ENCODE measurements at places on chromosomes 16 and 17.

DNA sequence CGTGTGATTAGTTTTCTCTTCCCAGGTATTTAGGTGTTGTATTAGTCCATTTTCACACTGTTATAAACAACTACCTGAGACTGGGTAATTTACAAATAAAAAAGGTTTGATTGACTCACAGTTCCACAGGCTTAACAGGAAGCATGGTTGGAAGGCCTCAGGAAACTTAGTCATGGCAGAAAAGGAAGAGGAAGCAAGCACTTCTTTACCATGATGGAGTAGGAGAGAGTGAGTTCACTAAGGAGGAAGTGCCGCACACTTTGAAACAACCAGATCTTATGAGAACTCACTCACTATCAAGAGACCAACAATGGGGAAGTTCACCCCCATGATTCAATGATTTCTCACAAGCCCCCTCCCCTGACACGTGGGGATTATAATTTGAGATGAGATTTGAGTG is 1343.7 kb upstream of the GOT2 start:
- DNase-seq, result no peak

- DNase-seq, result no peak
Observed at GRCh38 chr17:31374094-31374447, 17.4 kb upstream of the RAB11FIP4 start.

DNA sequence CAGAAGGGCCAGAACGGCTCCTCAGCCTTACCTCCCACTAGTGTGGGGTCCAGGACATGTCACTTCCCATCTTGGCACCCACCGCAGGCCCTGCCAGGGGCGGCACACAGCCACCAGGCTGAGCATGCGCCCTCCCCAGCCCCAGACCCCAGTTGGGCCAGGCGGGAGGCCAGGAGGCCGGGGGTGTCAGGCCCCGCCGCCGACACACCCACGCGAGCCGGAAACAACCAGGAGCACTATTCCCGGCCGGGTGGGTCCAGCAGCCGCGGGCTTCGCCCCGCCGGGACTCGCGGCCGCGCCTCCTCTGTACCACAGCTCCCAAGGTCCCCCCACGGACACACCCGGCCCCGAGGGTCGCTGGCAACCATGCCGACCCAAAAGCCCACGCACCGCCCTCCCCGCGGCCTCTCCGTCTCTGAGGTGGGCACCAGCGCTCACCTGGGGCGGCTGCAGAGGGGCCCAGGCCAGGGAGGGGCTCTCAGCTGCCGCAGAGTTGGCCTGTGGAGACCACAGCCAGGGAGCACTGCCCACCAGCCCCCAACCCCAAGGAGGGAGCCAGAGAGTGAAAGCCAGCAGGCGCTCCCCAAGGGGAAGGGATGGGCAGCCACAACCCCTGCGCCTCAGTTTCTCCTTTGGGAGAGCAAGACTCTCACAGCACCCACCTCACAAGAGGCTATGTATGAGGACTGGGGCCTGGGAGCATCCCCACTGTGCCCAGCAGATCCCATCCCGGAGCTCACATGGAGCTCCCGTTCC is 18.0 kb downstream of the B9D1 start:
- DNase-seq, result no peak

- DNase-seq, result no peak
Observed at GRCh38 chr16:55149622-55150021, 174.4 kb upstream of the IRX6 start.

GRCh38 chr16:79171504-79171903 is 429.0 kb downstream of the MAF start:
- no peak for DNase-seq

GRCh38 chr17:28397275-28397674 is 8.7 kb downstream of the SLC46A1 start:
- no peak for DNase-seq

DNA sequence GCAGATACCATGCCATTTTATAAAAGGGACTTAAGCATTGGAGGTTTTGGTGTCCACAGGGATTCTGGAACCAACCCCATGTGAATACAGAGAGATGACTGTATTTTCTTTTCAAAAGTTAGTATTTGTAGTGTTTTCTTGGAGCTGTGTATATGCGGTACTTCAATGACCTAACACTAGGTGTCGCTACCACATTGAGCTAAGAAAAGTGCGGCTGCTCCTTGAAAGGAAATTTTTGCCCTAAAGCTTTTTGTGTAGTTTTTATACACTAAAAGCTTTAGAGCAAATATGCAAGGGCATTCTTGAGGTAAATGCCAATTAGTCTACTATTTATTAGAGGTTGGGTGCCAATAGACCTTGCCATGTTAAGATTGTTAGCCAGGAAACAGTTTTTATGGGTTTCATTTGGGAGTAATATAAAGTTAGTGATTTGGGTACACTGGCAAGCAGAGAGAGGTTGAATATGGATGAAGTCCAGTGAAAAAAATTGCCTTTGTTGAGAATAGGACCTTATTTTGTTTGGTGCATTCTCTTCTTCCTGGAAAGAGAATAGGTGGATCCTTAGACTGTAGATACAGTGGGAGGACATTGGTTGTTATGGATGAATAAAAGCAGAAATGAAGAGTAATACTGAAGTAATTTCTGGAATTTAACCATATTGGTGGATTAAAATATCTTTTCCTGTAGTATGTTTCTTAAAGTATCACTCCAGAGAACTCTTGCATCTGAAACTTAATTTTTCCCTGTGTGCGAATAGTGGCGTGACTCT is 43.3 kb downstream of the BCAS3 start:
- DNase-seq, result no peak

DNA sequence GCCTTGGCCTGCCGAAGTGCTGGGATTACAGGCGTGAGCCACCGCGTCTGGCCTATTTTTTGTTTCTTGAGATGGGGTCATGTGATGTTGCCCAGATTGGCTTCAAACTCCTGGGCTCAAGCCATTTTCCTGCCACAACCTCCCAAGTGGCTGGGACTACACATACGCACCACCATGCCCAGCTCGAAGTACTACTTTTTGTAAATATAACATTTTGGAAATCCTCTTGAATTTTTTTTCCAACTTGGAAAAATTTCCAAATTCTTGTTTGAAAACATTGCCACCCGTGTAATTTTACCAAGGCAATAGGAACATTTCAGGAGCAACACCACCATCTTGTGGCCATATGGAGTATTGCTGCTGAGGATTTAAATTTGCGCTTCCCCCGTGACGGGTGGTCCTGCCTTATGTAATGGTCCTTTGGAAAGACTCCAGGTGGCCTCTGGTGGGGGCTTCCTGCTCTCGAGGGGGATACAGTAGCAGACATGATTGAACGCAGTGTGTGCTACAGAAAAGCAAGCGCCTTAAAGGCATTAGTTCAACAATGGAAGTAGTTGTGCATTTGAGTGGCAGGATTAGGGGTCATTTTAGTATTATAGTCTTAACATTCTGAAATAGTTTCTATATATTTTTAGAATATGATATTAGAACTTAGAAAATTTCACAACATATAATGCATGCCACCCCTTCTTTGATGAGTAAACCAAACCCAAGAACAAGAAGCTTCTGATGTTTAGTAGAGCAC is 8.0 kb downstream of the FLYWCH1 start:
- DNase-seq, result peak; percentile 29

DNA sequence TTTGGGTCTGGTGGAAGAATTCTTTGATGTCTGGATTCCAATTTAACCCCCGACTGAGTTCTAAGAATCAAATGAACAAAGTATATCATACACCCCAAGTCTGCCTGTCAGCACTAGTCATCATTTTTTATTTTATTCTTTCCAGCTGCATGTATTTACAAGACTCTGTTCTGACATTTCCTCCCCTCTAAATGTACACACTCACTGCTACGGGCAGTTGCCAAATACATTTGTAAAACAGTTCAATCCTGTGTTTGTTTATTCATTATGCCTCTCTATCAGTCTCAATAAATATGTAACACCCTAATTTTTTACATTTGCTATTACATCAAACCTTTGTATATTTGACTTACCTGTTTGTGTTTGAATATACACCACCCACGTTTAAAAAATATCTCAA is 422.3 kb upstream of the PSMD7 start:
- no peak for DNase-seq

DNA sequence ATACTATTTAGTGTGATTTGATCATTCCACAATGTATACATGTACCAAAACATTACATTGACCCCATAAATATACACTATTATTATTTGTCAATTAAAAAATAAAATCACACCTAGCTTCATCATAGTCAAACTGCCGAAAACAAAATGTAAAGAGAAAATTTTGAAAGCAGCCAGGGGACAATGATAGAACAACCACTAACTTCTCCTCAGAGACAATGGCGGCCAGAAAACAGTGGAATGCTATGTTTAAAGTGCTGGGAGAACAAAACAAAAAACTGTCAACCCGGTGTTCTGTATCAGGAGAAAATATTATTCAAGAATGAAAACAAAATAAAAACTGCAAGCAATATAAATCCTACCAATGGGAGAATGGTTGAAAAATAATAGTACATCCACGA is 63.2 kb downstream of the METRNL start:
- no peak for DNase-seq

GRCh38 chr16:9821970-9822369 is 360.3 kb downstream of the GRIN2A start:
- DNase-seq, result no peak

GRCh38 chr17:55162556-55162946 is 102.2 kb upstream of the HLF start:
- no peak for DNase-seq

GRCh38 chr16:7938175-7938574 is 605.5 kb downstream of the RBFOX1 start:
- DNase-seq, result no peak

- no peak for DNase-seq
Observed at GRCh38 chr17:72135546-72136325, 14.9 kb downstream of the SOX9 start.

DNA sequence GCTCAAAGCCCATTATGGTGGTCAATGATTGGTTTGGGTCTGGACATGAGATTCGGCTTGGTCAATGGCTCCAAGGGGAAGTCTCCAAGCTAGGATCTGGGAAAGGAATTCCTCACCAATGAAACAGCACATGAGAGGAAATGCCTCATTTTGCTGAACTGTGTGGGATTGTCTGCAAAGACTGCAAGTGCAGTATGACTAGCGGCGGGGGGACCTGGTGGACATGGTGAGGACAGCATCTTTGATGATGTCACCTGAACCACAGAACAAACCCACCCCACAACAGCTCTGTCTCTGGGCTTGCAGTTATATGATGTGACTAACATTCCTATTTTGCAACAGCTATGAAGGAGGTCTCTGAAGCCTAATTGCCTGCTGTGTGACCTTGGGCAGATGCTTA is 50.6 kb upstream of the NKD1 start:
- no peak for DNase-seq

- DNase-seq, result no peak
Observed at GRCh38 chr16:49684696-49685095, 171.2 kb downstream of the ZNF423 start.

- no peak for DNase-seq
Observed at GRCh38 chr17:38844261-38844757, 9.2 kb downstream of the RPL23 start.

- DNase-seq, result no peak
Observed at GRCh38 chr17:69779378-69780214, 295.4 kb upstream of the KCNJ16 start.

DNA sequence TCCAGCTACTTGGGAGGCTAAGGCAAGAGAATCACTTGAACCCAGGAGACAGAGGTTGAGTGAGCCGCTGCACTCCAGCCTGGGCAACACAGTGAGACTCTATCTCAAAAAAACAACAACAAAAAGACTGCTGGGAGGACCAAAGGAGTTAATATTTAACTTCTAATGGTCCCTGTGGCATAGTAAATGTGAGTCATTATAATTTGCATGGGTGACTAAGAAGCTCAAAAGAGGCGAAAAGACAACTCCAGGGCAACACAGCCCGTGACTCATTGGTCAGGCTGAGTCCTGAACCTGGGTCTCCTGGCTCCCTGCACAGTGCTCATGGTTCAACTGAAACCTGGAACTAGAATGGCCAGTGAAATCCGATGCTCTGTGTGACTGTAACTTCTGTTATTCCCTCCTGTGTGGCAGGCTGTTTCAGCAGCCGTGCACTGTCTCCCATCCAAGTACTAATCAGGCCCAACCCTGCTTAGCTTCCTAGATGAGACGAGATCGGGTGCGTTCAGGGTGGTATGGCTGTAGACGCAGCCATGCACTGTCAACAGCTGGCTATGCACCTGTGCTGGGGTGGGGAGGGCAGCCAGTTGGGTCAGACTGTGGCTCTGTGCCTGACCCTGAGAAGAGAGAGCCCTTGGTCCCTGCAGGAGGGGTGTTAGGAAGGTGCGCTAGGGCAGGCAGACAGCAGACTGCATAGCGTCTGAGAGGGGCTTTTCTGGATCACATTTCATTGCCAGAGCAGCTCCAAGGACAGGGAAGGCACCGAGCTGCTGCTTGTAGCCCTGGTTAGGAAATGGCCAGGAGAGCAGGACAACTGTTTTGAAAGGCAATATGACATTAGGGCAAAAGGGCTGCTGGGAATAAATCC is 14.5 kb upstream of the GPRC5C start:
- DNase-seq, result no peak

DNA sequence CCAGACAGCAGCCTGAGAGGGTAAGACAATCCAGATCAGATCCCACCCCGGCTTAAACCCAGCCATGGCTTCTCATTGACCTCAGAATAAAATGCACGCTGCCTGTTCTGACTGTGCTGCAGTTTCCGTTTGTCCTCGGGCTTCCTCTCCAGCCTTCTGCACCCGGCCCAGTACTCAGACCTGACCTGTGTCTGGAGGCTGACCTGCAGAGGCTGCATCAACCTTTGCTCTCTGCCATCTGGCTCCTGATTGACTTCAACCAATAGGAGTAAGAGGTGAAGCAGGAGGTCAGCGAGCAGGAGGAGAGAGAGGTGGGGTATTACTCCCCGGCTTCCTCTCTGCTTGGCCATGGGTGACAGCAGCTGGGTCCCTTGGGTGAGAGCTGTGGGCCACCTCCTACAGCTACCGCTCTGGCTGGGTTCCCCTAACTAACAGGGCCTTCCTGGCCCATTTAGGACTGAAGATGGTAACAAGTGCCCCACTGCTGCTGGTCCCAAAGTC is 46.7 kb downstream of the C16orf82 start:
- no peak for DNase-seq

DNA sequence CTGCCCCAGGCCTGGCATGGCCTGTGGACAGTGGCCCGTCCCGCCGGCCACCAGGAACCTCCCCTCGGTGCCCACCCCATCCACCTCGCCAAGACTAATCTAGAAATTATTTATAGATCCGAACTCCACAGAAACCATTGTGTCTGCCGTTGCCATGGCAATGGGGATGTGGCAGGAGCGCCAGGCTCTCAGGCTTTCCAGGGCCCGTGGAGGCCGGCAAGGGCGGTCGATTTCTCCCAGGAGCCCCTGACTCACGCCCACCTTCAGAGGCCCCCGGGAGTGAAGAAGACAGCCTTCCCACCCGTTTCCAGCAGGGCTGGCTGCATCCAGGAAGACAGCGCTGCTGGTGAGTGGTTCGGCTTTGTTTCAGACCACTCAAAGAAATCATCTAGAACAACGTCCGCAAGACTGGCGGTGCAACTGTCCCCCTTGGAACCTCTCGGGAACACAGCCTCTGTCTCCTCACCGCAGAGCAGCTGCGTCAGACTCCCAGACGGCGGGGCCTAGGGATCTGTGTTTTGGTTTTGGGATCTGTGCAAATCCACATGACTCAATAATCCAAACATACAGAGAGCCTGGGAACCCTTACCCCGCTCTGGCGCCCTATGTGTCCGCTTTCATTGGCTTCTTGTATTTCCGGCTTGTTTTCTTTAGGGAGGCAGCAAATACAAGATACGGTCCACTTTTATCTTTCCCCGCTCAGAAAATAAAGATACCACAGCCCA is 48.5 kb upstream of the ZCCHC14 start:
- no peak for DNase-seq

- no peak for DNase-seq
Observed at GRCh38 chr17:73184136-73184993, 8.5 kb upstream of the COG1 start.

All from activated naive CD8-positive, alpha-beta T cell treated with anti-CD3 and anti-CD28 coated beads, Interleukin-2, amount 50 U/mL, for 16 hours (primary cell).